ENCODE measurements at places on chromosomes 1 and 21.

- no peak for DNase-seq
Measured at GRCh38 chr21:33861125-33861524, 54.5 kb downstream of the ATP5PO start.

GRCh38 chr1:59298026-59298583 lies 1.2 kb downstream of the FGGY start:
- no peak for DNase-seq

- no peak for DNase-seq
Measured at GRCh38 chr1:244339776-244340175, 111.9 kb downstream of the ADSS2 start.

DNA sequence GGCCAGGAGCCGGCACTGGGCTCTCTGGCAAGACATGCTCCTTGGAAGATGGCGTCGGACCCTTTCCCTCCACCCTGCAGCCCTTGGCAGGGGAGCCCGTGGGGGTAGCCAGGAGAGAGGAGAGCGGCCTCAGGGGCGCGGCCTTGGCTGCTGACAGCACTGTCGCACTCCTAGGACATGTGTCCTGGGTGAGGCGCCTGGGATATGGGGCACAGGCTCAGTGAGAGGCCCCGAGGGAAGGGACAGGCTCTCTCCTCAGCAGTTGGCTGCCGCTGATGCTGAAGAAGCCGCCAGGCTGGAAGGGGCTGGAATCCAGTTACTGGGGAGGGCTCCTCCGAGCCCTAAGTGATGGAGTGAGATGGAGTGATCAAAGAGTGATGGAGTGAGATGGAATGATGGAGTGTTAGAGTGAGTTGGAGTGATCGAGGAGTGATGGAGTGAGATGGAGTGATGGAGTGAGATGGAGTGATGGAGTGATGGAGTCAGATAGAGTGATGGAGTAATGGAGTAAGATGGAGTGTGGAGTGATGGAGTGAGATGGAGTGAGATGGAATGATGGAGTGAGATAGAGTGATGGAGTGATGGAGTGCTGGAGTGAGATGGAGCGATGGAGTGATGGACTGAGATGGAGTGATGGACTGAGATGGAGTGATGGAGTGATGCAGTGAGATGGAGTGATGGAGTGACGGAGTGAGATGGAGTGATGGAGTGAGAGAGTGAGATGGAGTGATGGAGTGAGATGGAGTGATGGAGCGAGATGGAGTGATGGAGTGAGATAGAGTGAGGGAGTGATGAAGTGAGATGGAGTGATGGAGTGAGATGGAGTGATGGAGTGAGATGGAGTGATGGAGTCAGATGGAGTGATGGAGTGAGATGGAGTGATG lies 27.6 kb upstream of the PKP1 start:
- DNase-seq: no peak

DNA sequence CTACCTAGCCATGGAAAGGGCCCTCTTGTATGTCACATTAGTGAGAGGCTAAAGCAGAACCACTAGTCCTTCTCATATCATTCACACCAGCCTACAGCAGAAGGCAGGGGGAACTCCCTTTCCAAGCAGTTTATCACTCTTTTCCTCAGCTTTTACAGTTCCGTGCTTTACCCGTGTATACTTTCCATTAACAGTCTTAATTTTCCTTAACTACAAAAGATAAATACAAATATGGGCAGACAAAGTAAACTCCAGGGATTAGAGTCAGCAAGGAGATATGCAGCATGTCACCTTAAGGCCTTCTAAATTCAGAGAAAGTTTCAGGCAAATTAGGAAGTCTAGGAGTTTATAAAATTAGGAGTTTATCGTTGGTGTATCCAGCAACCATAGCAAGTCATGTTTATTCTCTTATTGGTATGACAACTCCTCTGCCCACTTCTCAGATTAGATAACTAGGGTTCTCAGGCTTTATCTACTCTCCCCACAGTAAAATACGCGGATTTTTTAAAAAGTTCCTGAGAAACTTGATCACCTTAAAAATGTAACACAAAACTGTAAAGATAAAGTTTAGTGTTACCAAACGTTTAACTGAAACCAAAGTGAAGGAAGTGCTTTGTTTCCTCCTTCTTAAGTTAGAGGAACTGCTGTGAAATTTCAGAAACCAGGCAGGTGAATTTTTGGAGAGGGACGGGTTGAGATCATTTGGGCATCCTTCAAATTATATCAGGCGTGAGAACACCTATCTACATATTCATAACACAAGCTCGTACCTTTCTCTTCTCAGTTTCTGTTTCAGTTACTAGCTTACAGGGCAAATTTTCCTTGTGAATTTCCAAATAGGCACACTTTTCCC lies 42.7 kb upstream of the SLC19A2 start:
- DNase-seq: no peak

GRCh38 chr1:96357141-96357765 lies 364.3 kb upstream of the PTBP2 start:
- no peak for DNase-seq

DNA sequence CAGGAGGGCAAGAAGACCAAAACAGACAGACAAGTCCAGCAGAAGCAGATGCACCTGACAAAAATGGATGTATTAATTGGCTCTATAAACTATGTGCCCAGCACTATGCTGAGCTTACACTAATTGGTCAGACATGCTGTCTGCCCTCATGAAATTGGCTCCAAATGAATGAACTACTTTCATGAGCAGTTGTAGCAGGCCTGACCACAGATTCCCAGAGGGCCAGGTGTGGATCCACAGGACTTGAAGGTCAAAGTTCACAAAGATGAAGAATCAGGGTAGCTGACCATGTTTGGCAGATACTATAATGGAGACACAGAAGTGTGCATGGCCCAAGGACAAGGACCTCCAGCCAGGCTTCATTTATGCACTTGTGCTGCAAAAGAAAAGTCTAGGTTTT lies 14.5 kb downstream of the SLAMF7 start:
- DNase-seq: no peak

- no peak for DNase-seq
Measured at GRCh38 chr1:19903621-19904020, 19.8 kb downstream of the PLA2G2E start.

DNA sequence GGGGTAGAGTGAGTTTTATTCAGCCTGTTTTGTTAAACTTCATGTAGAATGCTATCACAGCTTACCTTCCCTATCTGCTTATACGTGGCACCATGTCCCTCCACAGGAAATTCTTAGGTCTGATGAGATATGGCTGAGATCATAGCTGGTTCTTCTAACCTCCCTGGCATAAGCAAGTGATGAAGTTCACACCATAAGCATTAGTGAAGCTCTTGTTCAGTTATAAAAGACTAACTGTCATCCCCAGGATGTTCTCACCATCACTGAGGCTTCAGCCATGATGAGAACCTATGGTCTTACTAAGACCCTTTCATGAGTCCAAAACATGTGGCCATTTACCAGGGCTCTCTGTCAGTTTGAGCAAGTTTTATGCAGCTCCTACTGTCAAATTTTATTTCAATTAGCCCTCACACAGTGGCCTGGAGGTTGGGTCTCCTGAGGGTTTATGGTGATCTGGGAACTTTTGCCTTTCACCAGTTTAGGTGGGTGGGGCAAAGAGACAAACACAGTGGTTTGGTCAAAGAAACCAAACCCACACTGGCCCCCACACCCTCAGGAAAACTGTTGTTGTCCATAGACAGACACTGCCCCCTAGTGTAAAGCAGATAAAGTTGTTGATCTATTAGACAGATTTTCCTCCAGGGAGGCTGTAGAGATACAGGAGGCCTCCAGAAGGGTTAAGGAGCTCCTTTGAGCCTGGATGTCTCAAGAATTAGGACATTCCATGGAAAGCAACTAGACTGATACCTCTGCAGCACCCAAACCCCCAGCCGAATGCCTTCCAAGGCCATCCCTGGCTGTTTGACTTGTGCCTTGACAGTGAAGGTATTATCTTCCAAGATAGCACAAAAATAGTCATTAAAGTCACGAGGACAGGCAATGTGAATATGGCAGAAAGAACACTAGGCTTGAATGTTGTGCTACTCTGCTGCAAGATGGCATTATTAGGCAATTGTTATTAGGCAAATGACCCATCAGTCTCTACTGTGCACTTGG lies 5.0 kb downstream of the SLC22A15 start:
- DNase-seq: no peak

DNA sequence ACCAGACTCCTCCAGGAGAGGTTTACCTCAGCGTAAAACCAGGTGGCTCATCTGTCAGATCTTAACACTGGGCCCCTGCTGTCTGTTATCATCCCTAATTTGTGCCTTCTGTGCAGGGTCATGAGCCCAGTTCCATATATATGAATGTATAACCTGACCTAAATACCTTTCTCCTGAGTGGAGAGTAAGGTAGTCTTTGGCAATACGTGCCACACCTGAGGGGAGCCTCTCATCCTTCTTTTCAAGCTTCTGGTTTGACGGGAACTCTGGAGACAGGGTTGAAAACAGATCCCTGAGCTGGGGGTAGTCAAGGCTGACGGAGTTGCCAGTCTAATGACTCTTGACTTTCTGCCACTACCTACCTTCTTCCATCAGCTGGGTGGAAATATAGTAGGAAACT lies 4.1 kb downstream of the SFT2D2 start:
- DNase-seq: no peak

DNA sequence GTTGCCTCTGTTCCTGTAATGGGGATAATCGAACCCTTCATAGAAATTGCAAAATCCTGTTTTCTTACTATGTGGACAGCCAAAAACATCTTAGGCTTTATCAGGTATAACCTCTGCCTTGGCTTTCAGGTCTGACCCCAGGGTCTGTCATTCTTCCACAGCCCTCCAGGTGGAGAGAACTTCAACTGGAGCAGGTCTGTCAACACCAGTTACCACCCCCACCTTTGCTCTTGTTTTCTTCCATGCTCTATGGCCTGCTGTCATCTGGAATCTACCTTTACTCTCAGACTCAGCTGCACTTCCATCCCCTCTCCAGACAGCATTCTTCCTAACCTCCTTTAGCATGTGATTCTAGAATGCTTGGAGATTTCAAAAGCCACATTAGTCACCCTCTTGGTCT lies 10.4 kb upstream of the GJA9 start:
- DNase-seq: no peak

DNA sequence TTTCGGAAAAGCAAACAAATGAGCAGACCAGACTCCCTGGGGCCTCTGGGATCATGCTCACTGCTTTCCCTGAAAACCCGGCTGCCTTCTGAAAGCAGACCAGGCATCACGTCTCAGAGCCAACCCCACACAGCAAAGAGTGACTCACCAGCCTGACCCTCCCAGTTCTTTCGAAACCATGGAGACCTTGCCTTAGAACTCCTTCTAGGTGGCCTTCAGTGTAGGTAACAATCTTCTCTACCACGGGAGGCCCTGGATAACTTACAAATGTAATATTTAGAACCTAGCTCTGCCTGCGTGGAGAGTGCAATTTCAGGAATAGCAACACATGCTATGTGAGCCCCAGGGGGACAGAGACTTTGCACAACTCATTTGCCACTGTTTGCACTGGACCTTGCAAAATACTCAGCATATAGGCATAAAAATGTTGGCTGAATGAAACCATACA lies 105.2 kb downstream of the SUSD4 start:
- DNase-seq: no peak

DNA sequence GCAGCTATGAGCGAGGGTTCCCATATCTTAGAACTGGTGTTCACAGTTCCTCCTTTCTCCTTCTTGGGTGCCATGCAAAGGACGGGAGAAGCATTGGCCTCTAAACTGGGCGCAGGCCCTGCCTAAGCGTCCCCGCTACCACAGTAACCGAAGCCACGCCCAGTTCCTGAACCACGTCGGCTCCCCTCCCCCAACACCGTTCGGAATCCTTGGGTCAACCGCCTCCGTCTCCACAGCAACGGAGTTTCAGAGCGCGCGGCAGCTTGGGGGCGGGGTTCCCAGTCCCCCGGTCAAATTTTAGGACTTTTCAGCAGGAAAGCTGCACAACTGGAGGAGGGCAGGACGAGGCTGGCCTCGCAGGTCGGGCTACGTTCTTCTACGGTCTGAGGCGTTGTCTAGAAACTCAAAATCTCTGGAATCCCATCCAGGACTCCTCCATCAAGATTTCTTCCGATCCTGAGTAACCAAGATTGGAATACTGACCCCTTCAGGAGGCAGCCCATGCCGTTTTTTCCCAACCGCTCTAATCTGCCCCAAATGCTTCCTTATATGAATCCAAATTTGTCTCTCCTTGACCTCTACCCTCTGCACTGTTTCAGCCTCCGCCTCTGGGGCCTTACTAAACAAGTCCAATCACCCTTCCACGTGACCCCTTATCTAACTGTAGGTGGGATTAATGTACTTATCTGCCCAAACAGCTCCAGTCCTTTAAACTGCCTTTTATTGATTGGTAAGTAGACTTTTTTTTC lies at the start of gene SPAG17:
Gene SPAG17 (minus strand): TSS at position 145 of the 749 bp plus-strand sequence. CDS start 71 bp downstream, at position 74.
- no peak for DNase-seq

DNA sequence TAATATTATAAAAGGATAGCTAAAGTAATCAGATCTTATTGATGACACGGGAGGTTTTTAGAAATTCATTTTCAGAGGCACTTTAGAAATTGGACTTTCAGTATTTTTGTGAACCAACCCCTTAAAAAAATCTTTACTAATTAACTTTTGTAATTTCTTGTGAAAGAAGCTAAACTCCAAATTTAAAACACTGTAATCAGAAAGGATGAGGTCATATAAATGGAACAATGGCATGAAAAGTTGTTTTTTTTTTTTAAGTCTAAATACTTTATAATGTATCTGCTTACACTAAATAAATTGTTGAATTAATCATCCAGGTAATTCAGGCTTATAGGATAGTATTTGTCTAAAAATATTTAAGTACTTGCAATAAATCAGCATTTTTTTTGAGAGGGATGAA lies 9.0 kb downstream of the ZBTB18 start:
- no peak for DNase-seq

GRCh38 chr1:36123356-36123755 lies 1.7 kb downstream of the COL8A2 start:
- no peak for DNase-seq

- no peak for DNase-seq
Measured at GRCh38 chr21:38830671-38831525, 25.2 kb downstream of the ETS2 start.

- DNase-seq: no peak
Measured at GRCh38 chr1:87333692-87334347, 5.1 kb downstream of the LMO4 start.

GRCh38 chr1:194280463-194280862 lies 1094.0 kb upstream of the B3GALT2 start:
- DNase-seq: no peak

DNA sequence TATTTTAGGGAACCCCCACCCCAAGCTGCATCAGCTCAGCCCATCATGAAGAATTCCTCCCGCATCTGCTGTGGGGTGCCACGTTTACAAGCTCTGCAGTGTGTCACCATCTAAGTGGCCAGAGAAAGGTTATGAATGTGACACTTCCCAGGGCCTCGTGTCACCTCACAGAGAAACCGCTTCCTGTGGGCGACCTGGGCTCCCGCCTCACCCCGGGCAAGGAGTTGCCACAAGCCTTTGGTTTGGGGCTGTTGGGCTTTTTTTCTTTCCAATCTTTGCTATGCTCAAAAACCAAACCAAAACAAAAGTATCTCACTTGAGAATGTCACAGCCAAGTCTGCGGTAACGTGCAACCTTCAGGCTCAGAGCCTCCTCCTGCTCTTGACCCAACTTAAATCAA lies 82.1 kb upstream of the ARHGEF16 start:
- no peak for DNase-seq

Measured in activated naive CD4-positive, alpha-beta T cell (primary cell).